AG09319 (cell line): ENCODE measurements at places on chromosomes 7 and 10.

DNA sequence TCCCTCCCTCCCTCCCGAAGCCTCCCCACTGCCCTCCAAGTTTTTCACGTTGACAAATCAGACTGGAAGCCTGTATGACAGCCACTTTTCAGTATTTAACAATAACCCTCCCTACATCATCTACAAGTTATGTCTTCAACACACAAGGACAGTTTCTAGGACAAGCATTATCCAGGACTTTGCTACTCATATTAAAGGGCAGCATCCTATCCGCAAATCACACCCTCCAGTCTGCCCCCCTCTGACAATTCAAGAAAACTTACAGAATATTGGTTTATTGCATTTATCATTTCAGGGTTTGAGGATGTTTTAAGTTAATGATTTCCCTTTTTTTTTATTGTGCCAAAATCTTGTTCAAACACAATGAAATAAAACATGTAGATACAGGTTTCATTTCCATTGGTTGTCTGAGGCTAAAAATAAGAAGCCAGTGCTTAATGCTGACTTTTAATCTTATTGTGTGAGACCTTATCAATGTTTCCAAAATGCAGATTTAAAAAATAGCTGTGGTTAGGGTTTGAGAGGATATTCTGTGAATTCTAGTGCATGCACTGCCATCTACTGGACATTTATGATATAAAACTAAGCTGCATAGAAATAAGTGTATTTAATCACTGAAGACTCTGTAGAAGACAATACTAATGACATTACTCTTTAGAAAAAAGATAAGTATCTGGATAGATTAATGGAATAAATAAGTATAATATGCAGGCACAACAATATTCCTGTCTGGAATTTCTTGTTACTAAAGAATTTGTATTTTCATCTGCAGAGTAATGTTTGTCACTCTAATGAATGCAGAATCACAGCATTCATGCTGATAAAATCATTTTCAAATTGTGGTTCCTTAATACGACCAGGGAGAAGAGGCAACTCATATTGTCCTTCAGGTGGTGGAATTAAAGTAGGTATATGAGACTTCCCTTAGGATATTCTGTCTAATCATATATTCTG, 64.1 kb downstream of the CAV1 start:
- DNase-seq, result no peak

- no peak for DNase-seq
These were observed 138.4 kb upstream of the TNS3 start for GRCh38 chr7:47720141-47720906.

- DNase-seq, result no peak
These were observed 38.1 kb downstream of the IKZF1 start for GRCh38 chr7:50342616-50343114.

DNA sequence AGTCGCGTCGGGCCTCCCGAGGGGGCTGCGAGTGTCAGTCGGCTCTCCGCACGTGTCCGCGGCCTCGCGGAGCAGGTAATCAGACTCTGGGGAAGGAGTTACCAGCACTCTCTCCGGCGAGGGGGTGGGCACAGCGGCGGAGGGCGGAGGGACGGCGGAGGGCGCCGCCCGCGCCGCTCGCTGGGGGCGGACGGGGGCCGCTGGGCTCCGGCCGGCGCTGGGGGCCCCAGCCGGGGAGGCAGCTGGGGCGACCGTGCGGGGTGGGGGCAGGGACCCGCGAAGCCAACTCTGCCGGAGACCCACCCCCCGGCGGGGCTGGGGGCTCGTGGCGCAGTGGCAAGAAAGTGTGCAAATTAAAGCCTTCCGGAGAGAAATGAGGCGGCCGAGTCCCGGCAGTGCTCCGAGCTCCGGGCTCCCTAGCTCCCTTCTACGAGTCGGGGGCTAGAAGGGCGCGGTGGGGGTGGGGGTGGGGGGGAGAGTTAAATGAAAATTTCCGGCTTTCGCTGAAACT, at the start of gene CDK6:
TSS of gene CDK6 (minus strand) at position 85 of the 511 bp plus-strand sequence. CDS start 3,250 bp downstream, outside the sequence.
- DNase-seq, result no peak

DNA sequence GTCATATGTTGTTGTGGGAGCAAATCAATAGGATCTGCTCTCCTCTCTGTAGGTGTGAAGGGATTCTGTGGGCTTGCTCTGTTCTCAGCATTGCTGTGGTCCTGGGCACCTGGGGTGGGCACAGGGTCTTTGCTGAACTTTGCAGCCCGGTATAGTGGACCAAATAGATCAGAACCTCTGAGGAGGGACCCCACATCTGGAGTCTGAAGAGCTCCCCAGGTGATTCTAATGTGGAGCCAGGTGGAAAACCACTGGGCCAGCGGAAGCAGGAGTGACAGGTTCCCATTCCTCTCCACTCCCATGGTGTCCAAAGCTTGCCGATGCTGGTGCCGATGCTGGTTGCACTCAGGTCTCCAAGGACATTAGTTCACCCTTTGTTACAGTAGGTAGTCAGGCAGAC, 257.2 kb downstream of the GLRX3 start:
- no peak for DNase-seq

GRCh38 chr7:93161181-93161762, 13.1 kb upstream of the SAMD9L start:
- DNase-seq, result no peak

DNA sequence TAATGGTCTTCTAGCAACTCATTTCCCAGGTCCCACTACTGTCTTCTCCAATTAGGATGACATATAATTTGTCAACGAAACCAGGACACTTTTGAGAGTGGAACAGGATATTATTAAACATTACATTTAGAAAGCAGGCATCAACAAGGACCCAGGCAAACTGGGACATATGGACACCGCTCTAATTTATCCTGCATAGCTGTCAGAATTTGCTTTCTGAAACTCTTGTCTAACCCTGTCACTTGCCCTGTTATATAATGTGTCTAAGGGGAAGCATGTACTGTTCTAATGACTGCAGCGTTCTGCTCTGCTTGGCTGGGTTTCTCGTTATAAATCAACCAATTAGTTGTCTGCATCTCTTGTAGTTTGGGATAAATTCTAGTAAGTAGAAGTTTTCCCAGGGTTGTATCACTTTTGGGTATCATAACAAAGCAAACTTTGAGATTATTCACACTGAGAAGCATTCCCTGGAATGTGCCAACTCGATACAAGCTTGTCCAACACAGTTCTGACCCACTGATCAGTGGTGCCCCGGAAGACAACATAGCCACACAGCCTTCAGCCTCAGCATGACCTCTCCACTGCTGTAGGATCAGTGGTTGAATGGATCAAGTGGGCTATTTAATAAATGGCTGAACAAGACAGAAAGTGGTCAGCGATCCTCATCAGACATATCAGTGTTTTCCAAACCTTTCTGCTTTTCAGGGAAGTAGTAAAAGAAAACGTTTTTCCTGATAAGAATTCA, 228.1 kb downstream of the KIF20B start:
- no peak for DNase-seq

GRCh38 chr7:68729371-68729770, 868.9 kb upstream of the AUTS2 start:
- DNase-seq, result no peak

DNA sequence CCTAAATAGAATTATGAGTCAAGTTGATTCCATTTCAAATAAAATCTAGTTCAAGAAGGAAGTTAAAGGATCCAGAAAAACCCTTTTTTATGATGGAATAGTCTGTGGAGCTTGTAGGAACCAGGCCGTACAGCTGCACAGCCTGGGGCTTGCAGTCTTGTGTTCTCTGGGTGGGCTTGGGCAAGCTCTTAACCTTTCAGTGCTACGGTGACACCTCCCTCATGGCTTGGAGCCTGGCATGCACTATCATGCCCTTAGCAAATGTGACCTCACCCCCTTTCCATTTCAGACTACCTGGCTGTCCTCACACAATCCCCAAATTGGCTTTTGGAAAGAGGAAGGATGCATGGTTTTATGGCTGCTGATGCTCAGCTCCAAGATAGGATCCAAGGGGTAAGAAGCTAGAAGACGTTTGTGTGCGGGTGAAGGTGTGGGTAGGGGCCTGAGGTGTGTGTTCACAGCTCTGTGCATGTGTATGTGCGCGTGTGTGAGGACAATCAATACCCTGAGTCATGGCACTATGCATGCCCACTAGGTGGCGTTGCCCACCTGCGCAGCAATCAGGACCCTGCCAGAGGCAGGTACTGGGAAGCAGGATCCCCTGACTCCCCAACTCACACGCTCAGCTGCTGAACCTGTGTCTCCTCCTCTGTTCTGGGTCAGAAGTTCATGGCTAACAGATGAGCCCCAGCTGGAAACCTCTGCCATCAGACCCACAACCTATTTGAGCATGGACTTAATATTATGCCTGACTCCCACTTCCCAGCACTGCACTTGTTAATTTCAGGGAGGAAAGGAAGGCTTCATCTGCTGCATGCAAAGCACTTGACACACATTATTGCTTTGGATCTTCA, 113.4 kb downstream of the PTPN20 start:
- DNase-seq, result no peak

GRCh38 chr10:130339091-130339490, 202.9 kb downstream of the GLRX3 start:
- no peak for DNase-seq

- DNase-seq, result no peak
These were observed 92.2 kb downstream of the EGFR start for GRCh38 chr7:55110993-55111361.

DNA sequence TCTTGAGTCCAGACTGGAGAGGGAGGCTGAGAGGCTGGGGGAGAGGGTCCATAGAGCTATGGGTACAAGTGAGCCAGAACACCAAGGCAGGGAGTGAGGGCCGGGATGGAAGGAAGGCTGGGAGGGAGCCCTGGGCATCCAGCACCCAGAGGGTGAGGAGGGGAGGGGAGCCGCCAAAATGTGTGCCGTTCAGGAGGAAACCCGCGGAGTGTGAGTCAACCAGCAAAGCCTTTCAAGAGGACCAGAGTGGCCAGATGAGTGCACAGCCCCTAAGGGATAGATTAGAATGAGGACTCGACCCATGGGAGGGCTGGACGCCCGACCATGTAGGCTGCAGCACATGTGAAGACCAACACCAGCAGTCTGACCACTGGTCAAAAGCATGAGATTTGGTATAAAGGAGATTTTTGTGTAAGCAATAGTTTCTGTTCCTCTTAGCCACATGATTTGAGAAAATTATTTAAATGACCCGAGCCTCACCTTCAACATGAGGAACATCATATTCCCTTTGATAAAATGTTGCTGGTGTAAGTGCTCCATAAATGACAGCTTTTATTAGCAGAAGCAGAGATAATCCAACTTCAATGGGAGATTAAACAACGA, 179.7 kb upstream of the GRB10 start:
- DNase-seq, result no peak

GRCh38 chr10:22420787-22421517, 75.7 kb downstream of the SPAG6 start:
- no peak for DNase-seq

DNA sequence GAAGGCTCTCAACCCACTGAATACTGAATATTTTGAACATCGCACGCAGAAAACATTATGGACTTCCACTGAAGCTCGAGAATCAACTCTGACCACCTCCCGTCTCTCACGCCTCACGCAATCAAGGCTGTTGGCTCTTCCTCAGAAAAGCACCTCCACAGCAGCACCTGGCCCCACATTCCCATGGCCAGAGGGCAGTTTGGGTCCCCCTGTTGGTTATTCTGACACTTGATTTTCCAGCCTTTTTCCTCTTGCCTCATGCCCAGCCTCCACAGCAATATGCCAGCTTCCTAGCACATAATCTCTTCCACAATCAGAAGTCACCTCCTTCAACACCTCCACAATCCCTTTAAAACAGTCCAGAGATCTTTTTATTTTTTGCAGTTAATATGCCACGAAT, 55.9 kb downstream of the SVOPL start:
- DNase-seq, result no peak

- DNase-seq, result no peak
These were observed 69.4 kb downstream of the PTPRE start for GRCh38 chr10:127976286-127976685.

DNA sequence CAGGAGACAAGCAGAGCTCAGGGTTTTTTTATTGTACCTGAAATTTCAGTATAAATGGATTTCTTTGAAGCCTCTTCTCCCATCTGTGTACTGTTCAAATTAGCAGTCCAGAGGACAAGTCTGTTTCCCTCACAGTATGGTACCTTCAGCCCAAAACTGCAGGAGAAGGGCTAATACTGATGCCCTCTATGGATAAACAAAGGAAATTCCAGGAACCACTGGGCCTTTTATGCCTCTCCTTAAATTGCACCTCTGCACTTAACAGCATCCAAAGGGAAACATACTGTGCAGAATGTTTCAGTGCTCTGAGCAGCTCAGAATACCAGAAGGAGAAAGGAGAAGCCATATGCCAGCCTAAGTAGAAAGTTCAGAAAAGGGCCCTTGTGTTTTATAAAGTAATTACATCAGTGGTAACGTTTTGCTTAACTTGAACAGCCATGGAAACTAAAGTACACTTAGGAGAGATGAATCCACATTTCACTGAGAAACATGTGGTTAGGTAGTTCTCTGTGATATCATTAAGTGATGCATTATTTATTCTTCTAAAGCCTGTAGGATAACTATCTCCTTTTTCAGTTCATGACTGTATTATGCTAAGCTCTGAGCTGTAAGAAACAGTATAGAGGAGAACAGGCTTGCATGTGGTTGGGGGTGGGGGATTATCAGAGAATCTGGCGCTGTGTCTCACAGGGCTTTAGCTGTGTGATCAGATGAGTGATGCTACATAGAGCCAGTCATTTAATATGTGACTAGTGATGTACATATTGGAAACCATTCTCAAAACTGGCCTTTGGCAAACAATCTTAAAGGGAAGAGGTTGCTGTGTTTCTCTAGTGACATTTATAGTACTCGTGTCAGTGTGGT, 111.3 kb downstream of the POU6F2 start:
- no peak for DNase-seq

- no peak for DNase-seq
These were observed 99.4 kb downstream of the TPST1 start for GRCh38 chr7:66304536-66304935.

- DNase-seq, result no peak
These were observed 33.9 kb upstream of the HYAL4 start for GRCh38 chr7:123811056-123811455.

DNA sequence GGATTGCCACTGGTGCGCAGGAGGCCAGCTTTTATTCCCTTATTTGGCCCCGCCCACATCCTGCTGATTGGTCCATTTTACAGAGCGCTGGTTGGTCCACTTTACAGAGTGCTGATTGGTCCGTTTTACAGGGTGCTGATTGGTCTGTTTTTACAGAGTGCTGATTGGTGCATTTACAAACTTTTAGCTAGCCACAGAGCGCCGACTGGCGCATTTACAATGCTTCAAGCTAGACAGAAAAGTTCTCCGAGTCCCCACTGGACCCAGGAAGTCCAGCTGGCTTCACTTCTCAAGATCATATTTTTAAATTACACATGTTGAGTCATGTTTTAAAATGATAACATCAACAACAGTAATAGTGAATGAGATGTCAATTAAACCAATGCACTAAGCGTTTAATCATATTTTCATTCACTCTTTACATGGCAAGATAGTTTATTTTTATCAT, 128.3 kb downstream of the CUBN start:
- DNase-seq, result no peak

GRCh38 chr7:1672851-1673486, 2.9 kb downstream of the ELFN1 start:
- DNase-seq, result no peak

DNA sequence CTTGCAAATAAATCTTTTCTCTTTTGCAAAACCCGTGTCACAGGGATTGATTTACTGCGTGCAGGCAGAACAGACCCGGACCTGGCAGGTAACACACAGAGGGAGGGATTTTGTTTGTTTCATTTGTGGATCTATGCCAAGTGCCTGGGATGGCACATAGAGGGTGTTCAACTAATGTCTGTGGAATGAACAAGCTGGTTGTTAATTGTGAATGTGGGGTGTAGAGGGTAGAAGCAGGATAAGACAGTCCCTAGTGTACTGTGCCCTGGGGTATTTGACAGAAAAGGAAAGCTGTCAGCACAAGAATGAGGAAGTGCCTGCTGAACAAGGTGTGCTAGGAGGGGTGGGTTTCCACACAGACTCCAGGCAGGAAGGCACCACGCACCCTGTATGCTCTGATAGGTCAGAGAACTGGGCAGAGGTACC, 331.8 kb downstream of the CALN1 start:
- DNase-seq, result no peak
